Hematopoietic multipotent progenitor cell treated with erythropoietin and hydrocortisone succinate and interleukin-3 and kit ligand, for 15 days (in vitro differentiated cells): ENCODE measurements at places on chromosomes 13 and 19.

- no peak for DNase-seq
Measured at GRCh38 chr19:42241279-42241678, 1.1 kb downstream of the GSK3A start.

DNA sequence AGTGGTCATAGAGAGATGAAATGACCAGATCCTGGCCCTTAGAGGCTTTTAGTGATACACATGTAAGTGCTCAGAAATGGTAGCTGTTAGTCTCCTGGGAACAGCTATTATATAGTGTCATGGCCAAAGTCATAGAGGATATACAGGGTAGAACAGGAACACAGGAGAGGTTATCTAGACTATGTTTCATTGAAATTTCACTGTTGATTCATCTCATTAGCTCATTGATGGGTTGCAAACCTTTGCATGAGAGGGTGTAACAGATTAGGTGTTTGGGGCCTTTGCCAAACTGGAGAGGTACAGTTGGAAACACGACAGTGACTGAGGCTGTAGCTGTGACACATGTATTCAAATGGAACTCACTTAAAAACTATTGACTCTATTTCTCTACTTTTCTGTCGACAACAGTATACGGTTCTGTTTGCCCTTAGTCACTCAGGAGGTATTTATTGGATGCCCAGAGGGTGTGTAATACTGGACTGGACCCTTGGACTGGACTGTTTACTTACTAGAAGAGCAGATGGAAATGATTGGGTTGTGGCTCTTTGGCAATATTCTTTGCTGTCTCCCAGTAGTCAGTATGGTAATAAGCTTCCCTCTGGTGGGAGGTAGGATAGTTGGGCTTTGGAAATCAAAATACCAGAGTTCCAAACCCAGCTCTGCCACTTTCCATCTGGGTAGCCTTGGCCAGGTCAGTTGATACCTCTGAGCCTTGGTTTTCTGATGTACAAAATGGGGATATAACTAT, 29.8 kb downstream of the ARHGAP35 start:
- DNase-seq = no peak

- DNase-seq = no peak
Measured at GRCh38 chr13:21080593-21080891, 19.2 kb upstream of the LATS2 start.

DNA sequence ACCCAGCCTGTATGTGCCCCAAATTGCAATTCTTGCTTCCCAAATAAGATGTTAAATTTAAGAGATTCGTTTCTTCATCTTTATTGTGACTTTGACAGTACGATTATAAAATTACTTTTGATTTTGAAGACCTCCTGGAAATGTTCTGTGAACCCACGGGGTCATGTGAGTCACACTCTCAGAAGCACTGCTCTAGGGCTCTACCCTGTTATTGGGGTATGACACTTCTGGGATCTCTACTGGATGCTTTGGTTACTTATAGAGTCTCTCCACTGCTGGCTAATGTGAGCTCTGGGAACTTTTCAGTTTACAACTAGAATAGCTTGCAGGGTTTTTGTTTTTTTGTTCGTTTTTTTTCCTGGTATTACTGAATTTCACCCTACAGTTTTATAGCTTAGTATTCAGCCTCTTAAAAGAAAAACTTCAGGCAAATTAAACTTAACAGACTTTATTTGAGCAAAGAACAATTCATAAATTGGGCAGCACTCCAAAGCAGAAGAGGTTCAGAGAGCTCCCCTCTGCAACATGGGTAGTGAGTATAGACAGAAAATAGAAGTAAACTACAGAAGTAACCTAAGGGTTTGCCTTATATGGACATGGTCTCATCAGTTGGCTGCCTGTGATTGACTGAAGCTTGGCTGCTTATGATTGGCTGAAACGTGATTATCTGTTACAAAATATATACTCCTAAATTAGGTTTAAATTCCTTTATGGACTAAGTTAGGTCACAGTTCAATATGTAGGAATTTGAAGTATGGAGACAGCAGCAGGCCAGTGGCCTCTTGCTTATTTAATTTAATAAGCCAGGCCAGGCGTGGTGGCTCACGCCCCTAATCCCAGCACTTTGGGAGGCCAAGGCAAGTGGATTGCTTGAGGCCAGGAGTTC, 28.5 kb upstream of the PSPC1 start:
- no peak for DNase-seq

DNA sequence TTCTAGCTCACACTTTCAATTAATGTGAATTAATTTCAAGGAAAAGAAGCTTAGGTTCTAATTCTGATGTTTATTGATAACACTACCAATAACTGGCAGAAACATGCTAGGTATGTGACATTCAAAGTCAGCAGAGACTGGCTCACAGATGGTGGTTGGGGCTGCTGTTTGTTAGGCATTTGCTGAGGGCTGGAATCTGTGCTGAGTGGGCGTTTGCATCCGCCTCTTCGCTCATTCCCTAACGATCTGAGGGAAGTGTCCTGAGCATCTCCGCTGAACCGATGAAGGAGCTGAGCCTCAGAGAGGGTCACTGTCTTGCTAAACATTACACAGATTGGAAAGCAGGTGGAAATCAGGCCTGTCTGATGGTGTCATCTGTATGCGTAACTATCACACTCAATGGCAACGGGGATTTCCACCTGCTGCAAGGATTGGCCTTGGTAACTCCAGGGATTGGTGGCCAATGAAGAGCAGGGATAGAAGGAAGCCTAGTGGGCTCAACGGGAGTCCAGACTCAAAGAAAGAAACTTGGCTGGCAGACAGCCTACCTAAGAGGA, 338.9 kb downstream of the TEX29 start:
- DNase-seq = no peak

DNA sequence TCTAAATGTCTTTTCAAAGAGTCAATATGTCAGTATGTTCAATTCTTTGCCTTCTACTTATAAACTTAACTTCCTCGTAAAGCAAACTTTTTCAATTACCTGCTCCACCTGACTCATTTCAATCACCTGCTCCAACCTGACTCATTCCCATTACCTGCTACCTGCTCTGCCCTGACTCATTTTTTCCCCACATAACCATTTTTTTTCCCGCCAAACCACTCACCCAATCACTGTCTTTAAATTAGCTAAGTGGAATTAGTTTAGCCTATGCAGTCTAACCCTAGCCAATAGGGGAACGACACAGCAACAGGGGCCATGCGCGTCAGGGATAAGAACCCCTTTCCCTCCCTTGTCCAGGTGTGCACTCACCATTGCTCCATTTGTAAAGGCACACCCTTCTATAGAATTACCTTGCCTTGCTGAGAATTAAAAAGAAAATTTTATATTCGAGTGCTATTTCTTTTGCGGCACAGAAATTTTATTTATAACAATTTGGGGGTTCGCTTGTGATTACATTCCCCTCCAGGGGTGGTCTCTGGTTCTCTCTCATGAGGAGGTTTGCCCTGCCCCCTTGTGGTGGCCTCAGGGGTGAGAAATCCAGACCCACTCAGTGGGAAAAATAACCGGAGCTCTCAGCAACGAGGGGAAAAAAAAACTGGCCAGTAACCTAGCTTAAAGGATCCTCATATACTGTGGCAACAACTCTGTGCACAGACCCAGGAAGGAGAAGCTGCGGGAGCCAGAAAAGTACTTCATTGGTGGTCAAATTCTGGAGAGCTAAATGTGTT, 193.1 kb downstream of the ZNF486 start:
- DNase-seq = no peak

DNA sequence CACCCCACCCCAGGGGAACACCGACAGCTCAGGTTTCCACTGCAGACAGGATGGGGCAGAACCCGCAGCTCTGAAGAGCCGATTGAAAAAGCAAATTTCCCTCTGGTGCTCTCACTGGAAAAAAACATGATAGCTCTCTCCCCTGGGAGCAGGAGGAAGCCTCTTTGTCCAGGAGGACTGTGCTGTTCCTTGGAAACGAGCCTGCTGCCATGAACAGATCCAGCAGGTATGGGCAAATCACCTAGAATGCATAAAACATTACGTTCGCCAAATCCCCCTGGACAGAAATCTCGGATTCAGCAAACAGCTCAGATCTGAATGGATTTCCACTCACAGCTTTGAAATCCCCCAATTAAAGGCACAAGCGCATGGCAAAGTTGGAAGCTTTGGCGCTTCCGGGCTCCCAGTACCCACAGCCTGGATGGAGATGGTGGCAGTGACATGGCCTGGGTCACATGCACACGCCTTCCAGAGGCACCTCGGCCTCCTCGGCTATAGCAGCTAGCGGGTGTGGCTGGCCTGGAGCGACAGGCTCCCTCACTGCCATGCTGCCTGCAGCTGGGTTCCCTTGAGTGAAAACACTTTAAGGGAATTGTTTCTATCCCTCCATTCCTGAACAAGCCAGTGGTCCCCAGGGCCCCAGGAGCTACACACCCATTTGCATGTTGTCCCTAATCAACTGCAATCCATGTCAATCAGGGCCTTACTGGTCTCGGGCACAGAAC, 59.1 kb downstream of the CEBPG start:
- no peak for DNase-seq

GRCh38 chr19:18062028-18062427, 24.7 kb downstream of the IL12RB1 start:
- no peak for DNase-seq

DNA sequence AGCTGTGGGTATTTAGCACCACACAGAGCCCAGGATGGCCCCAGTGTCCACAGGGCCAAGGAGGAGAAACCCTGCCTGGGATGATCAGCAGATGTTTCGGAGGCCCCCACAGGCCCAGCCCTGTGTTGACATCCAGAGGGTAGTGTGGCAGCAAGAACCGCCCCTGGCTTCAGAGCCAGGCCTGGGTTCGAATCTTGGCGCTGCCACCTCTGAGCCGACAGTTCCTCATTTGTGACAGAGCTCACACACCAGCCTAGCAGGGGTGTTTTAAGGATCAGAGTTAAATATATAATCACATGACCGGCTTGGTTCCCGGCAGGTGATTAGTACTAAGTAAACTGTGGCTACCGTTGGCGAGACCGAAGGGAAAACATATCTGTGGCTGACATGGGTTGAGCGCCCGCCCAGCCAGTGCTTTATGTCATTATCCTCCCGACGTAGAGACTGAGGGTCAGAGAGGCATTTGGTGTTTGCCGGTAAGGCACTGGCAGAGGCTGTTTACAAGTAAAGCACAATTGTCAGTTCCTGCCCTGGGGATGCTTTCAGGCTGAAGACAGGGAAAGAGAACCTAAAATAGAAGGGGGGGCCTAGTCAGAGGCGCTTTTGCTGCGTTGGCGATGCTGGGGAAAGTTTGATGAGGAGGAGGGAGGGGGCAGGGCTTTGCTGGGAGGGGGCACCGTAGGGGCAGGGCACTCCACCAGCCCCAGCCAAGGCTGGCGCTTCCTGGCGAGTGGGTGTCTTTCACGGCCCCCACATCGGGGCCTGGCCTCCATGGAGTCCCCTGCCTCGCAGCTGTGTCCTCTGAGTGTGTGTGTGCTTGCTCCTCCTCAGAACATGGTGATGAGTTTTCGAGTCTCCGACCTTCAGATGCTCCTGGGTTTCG, 4.8 kb downstream of the PIAS4 start:
- no peak for DNase-seq

GRCh38 chr13:48592688-48593049, 59.8 kb upstream of the RCBTB2 start:
- no peak for DNase-seq

- DNase-seq = no peak
Measured at GRCh38 chr13:77820431-77821149, 98.0 kb downstream of the EDNRB start.

DNA sequence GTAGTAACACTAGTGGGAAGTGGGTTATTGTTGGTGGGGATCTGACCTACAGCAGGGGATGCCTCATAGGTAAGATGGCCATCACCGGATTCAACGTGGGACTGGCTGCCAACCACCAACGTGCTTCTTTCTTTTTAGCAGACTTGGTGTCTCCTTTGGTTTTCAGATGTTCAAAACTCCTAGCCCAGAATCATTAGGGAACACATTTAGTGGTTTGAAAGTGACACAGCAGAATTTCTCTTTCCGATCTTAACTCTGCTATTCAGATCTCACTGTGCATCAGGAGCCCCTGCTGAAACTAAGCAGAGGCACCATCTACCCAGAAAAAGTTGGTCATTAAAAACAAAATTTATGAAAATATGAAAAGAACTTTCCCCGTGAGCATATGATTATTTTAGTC, 36.7 kb upstream of the PCDH8 start:
- no peak for DNase-seq

- DNase-seq = no peak
Measured at GRCh38 chr19:1052349-1052975, 12.6 kb downstream of the ABCA7 start.

- DNase-seq = no peak
Measured at GRCh38 chr13:50357586-50358118, 342.4 kb downstream of the KCNRG start.

GRCh38 chr13:51318015-51318414, 21.5 kb upstream of the SERPINE3 start:
- DNase-seq = no peak

GRCh38 chr13:21749410-21749809, 78.5 kb downstream of the FGF9 start:
- no peak for DNase-seq

DNA sequence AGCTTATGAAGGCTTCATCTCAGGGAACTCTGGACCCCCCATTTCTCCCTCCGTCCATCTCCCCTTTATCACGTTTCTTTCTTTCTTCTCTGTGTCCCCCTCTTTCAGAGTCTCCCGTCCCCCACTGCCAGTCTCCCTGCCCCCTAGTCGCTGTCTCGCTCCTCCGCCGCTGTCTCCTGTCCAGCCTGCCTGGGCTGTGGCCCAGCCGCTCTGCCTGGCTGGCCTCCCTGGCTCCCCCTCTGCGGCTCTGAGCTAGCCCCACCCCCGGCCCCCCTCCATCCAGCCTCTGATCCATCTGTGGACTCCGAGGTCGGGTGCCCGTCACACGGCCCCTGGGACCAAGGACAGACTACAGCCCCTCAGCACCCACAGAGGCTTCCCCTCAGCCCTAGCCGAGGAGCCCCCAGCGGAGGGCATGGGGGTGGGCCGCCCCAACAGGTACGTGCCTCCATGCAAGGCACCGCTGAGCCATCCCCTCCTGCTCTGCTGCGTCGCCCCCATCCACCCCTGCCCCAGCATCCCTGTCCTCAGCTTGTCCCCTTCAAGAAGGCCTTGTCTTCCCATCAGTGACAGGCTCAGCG, 1.1 kb upstream of the KCNJ14 start:
- DNase-seq = no peak

DNA sequence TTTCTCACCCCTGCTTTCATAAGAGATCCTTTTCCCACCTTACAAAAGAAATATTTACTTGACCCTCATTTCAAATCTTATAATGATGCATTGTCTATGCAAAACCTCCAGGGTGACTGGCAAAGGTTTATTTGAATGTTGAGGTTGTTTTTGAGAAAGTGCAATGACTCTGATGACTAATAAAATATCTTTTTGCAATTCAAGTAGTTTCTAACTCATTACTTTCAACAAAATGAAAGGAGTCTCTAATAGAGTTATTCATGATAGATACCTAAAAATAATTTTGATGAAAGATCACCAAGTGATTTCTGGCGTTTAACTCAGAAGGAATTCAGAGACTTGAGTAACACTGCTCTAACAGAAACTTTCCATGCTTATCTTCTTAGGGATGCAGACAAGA, 144.2 kb downstream of the FOXO1 start:
- DNase-seq = no peak

GRCh38 chr13:48411841-48412531, 927 bp downstream of the LPAR6 start:
- DNase-seq = no peak

GRCh38 chr13:114015111-114015968, 41.5 kb upstream of the C13orf46 start:
- DNase-seq = no peak

GRCh38 chr13:24905242-24905641, 141.3 kb downstream of the RNF17 start:
- DNase-seq = no peak

- no peak for DNase-seq
Measured at GRCh38 chr19:47839913-47840312, 18.2 kb downstream of the CRX start.

- DNase-seq = no peak
Measured at GRCh38 chr19:49217382-49217781, 59.8 kb downstream of the TRPM4 start.

GRCh38 chr13:99403458-99403971, 96.3 kb upstream of the GPR183 start:
- DNase-seq = no peak
